WTC11 (cell line): ENCODE measurements at places on chromosomes 11 and 22. TPM values are rescaled to one million over a fixed set of nuclear protein-coding genes. Genes with fewer than 3 reads are reported as not detected.

The LARGE2 gene
- 124 to 132 TPM (median 126 TPM) in 3 replicates for total RNA-seq

The CCDC89 gene
- not detected in 3 replicates for total RNA-seq

The USH1C gene
- 3.3 to 3.9 TPM (median 3.7 TPM) in 3 replicates for total RNA-seq

The BTBD18 gene
- total RNA-seq = 0.09 to 0.14 TPM in 2 of 3 replicates, not detected in the other

The RPUSD4 gene
- total RNA-seq = 43.8 to 46.6 TPM (median 45.0 TPM) in 3 replicates

The MEI1 gene
- 0.16 to 1.1 TPM (median 0.35 TPM) in 3 replicates for total RNA-seq

The VPREB1 gene
- not detected in 3 replicates for total RNA-seq

The HEPACAM gene
- not detected in 3 replicates for total RNA-seq

The RAG1 gene
- total RNA-seq = 0.55 to 0.90 TPM (median 0.82 TPM) in 3 replicates
